T-helper 9 cell (primary cell): ENCODE measurements at places on chromosomes 5 and 9.

DNA sequence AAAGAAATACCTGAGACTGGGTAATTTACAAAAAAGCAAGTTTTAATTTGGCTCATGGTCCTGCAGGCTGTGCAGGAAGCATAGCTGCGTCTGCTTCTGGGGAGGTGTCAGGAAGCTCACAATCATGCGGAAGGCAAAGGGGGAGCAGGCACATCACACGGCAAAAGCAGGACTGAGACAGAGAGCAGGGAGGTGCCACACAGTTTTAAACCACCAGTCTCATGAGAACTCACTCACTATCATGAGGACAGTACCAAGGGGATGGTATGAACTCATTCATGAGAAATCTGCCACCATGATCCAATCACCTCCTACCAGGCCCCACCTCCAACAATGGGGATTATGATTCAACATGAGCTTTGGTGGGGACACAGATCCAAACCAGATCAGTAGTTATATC is 96.2 kb downstream of the OSTF1 start:
- DNase-seq: no peak

DNA sequence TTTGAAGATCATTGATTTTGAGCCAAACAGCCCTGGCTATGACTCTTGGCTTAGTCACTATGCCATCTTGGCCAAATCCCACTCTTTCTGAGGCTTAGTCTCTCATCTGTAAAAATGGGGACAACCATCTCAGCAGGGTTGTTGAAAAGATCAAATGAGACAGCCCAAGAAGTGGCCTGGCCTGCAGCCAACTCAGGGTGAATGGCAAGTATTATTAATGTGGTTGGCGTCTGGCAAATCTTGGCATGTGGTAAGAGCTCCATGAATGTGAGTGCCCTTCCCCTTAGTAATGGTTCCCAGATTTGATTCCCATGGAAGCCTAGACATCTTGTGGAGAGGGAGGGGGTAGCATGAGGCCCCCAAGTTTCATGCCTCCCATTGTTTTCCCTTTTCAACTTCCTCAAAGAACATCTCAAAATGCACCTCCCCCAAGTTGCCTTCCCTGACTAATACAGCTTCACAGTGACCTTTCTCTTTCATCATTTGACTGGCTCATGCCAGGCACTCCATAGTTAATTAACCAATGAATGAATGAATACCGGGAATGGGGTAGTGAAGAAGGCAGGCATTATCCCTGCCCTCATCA is 11.8 kb upstream of the TGFBI start:
- no peak for DNase-seq

- no peak for DNase-seq
Measured at GRCh38 chr5:124561451-124561850, 185.0 kb downstream of the ZNF608 start.

- DNase-seq: no peak
Measured at GRCh38 chr9:109604781-109605180, 106.7 kb upstream of the PTPN3 start.

DNA sequence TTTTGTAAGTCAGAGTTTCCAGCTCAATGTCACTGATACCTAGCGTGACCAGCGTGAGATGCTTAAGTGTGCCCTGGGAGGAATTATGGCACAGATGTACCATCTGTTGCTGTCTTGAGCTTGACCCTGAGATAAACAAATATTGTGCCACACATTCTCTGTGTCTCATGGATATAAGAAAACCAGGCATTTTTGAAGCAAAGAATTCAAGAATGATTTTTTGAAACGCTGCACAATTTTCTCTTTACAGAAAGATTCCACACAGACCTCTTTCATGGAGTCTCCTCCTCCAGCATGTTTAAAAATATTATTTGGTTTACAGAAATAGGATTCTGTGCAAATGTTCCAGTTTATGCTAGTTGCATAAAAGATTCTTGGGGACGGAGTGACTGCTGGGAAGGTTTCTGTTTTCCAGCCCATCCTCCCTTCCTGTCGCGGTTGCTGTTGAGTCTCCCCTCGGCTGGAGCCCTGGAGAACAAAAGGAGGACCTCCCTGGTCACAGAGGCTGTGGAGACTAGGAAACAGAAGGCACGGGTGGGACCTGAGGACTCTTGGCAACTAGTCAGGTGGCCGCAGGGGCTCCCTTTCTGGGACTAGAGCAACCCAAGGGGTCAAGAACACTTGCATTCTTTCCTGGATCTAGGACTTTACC is 120.8 kb downstream of the RASGRF2 start:
- DNase-seq: no peak

- DNase-seq: no peak
Measured at GRCh38 chr5:44440186-44440585, 51.0 kb upstream of the FGF10 start.

GRCh38 chr9:92501671-92502393 is 19.5 kb upstream of the ASPN start:
- no peak for DNase-seq

- no peak for DNase-seq
Measured at GRCh38 chr9:90974643-90975245, 173.1 kb downstream of the SYK start.

- no peak for DNase-seq
Measured at GRCh38 chr5:65819905-65820240, 97.9 kb downstream of the NLN start.

DNA sequence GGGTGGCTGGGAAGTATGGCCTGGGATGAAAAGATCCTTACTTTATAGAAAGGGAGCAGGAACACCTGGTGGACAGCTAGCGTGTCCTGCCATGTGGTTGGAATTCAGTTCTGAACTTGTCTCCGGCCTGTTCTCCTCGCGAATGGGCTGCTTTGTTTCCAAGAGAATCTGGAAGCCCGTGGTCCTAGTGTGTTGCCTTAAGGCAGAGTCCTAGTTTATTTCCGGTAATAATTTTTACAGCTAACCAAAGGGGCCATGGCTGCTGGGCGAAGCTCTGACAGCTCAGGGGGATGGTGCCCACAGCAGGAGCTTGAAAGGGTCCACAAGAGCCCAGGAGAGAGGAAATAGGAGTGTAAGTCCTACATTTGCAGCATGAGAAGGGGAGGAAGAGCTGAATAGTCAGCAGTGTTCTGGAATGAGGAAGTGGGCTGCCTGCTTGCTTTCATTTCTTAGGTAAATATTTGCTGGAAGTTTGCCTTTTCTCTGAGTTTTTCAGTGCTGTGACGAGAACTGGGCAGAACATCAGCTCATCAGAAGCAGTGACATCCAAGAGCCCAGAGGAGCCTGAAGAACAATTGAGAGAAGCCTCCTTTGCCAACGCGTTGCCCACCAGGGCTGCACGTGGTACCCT is 13.1 kb upstream of the IGFBPL1 start:
- DNase-seq: no peak

- no peak for DNase-seq
Measured at GRCh38 chr9:129635099-129636065, 6.6 kb downstream of the ASB6 start.
